ENCODE measurements at places on chromosomes 6 and 20. TPM values are rescaled to one million over a fixed set of nuclear protein-coding genes. Genes with fewer than 3 reads are reported as not detected.
A peak's percentile ranks its signal among the peaks of the same experiment; 100 is the strongest.

DNA sequence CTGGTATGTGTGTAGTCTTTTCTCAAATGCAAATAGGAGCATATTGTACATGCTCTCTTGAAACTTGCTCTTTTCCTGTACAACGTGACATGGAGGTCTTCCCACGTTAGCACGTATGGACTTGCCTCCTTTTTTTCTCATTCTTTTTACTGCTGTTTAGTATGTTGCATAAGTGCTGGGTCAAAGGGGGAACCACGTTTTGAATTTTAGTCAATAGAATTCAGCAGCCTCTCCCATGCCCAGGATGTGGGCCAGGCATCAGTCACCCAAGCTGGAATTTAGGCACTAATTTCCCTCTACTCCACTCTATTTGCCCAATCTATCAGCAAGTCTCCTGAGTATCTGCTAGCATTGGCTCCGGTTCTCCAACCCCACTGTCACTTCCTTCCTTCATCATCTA is 41.5 kb upstream of the RNF24 start:
- no peak for DNase-seq

- DNase-seq, result no peak
Observed at GRCh38 chr6:7060769-7061516, 46.8 kb upstream of the RREB1 start.

- no peak for DNase-seq
Observed at GRCh38 chr20:50356525-50356885, 153.7 kb upstream of the PTPN1 start.

DNA sequence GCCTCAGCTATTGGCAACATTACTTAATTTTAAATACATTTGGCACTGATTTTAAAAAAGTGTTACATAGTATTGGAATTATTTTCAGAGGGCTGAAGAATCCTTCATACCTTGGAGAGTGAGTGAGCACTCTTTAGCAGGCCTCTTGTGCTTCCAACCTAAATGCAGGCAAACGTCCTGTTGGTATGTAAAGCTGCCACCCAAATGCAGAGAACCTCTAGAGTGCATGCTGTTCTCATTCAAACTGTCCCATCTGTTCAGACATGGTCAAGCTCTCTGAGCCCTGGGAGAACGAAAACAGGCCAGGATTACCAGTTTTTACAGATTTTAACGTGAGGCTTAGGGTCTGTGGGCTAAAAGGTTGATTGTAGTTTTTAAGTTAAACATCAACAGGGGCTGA is 378.0 kb upstream of the FLRT3 start:
- DNase-seq, result no peak

GRCh38 chr6:139839506-139840156 is 465.2 kb upstream of the CITED2 start:
- no peak for DNase-seq

- no peak for DNase-seq
Observed at GRCh38 chr6:166656230-166657151, 29.4 kb upstream of the RPS6KA2 start.

DNA sequence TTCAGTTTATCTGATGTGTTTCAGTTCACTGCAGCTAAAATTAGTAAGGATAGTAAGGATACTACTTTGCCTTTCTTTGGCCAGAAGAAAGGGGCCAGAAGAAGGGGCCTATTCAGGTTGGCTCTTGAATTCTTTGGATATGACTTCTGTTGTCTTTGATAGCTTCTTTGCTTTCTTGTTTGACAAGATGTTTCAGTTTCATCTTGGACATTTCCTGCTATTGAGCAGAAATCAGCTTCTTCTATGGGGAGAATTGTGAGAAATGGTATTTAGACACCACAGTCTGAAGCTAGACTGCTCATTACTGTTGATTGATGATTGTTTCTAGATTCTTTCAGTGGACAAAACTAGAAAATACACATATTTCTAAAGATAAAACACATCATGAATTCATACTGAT is 23.2 kb downstream of the L3MBTL3 start:
- DNase-seq, result no peak

DNA sequence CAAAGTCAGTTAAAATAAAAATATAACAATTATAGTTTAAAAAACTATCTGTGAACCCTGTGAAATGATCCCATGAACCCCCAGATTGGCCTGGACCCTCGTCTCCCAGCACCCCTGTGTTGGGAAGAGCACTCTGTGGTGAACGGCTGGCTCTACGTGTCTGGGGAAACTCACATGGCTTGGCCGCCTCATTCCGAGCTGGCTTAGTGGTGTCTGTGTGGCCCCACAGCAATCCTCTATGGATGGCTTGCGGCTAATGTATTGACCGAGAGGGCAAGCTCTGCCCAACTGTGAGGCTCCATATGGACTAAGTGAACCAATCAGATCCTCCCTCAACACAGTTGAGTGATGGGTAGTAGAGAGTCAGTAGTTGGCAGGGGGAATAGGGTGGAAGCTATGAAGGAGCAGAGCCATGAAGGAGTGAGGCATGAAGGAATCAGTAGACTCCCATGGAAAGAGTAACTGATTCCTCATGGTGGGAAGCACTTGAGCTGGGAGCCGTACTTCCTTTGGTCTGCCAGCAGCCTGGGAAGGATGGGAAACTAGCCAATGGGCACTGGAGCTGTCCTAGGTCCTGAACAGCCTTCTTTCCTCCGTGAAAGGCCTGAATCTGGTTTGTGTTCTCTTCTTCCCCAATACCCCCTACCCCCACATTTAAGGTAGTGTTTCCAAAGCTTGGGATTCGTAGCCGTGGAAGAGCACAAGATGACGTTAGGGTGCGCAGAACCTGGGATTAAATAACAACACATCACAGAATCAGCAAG is 21.6 kb upstream of the ZNF831 start:
- DNase-seq, result no peak

DNA sequence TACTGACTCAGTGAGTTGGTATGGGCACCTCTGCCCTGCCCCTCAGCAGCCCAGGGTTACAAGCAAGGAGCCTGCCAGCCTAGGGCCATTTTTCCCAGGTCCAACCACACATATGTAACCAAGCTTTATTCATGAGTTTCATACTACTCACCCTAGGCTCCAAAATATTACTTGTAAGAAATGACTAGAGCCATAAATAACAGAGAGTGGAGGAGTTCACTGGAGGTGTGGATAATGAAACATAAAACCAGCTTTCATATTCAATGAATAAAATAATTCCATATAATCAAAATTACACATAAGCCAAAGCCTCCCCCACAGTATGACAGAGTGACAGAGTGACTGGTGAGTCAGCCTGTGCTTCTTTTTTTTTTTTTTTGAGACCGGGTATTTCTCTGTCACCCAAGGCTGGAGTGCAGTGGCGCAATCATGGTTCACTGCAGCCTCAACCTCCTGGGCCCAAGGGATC is 229.8 kb upstream of the SASH1 start:
- no peak for DNase-seq

DNA sequence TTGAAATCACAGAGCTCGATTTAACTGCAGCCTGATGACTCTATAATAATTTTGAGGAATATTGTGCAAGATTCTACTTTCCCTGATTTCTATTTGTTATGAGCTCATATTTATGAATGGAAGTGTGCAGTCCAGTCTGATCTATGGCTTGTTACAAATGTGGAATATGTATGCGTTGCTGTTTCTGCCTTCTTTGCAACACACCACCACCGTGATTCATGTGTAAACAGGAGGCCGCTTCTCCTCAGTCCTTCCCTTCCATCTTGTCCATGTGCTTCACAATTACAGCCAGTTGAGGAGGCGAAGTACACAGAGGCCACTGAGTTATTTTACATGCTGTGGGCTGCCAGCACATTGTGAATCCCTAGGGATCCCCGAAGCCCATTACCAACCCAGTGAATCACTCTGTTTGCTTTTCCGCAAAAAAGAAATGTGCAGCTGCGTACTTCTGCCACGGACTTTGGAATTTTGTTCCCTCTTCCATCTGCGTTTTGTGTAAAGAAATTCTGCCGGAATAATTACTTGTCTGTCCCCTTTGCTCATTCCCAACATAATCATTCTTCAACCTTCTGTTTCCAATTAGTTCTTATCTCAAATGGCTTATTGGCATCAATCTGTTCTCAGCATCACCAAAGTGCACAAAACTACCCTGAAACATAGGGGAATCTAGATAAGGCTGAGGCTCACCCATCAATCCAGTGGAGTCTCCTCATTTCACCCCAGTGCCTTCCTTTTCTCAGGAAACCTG is 551.6 kb upstream of the CITED2 start:
- no peak for DNase-seq

DNA sequence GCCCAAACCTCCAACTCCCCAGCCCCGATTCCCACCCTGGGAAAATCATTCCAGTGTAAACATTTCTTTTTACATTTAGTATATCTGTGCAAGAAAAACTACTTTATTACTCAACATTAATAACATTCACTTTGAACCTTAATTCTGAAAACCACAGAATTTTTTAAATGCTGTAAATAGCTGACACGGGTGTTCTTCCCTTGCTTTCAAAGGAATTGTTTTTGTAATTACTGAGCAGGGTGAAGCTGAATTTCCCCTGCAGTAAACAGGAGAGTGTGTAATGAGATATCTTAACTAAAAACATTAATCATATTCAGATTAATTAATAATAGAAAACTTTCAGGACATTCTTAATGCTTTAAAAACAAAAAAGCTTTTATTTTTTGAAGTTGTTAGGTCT is 99.3 kb upstream of the CITED2 start:
- no peak for DNase-seq

DNA sequence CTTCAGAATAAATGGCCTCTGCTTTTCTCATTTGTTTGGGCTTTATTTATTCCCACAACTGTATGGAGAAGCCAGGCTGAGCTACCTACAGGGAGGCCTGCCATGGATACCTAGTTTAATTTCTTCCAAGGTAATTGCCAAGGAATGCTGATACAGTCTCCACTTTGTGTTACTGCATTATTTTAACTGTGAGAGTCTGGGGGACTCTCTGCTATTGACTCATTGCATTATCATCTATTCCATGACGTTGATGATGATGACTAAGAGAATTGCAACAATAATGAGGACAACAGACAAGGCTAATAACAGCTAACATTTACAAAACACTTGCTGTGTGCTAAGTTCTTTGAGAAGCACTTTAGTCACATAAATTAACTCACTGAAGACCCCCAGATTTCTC is 88.3 kb upstream of the COL21A1 start:
- no peak for DNase-seq

- DNase-seq, result no peak
Observed at GRCh38 chr20:32448306-32449056, 90.3 kb downstream of the ASXL1 start.

GRCh38 chr6:37860226-37860839 is 40.8 kb downstream of the ZFAND3 start:
- no peak for DNase-seq

GRCh38 chr6:40573221-40573620 is 13.9 kb downstream of the LRFN2 start:
- no peak for DNase-seq

DNA sequence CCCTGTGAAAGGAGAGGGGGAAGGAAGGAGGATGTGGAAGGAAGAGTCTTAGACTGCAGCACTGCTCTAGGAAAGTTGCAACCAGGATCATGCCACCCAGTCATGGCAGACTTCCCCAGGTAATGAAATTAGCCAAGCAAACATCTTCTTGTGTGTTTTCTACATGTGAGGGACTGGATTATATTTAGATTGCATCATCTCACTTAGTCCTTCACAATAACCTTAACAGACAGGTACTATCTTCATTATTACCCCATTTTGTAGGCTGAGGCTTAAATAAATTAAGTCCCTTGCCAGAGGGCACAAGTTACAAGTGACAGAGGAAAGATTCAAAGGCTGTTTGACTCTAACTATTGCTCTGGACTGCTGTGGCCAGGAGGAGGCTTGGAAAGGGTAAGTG is 9.7 kb upstream of the MAFB start:
- no peak for DNase-seq

GRCh38 chr6:113416170-113416569 is 441.0 kb upstream of the MARCKS start:
- DNase-seq, result no peak

DNA sequence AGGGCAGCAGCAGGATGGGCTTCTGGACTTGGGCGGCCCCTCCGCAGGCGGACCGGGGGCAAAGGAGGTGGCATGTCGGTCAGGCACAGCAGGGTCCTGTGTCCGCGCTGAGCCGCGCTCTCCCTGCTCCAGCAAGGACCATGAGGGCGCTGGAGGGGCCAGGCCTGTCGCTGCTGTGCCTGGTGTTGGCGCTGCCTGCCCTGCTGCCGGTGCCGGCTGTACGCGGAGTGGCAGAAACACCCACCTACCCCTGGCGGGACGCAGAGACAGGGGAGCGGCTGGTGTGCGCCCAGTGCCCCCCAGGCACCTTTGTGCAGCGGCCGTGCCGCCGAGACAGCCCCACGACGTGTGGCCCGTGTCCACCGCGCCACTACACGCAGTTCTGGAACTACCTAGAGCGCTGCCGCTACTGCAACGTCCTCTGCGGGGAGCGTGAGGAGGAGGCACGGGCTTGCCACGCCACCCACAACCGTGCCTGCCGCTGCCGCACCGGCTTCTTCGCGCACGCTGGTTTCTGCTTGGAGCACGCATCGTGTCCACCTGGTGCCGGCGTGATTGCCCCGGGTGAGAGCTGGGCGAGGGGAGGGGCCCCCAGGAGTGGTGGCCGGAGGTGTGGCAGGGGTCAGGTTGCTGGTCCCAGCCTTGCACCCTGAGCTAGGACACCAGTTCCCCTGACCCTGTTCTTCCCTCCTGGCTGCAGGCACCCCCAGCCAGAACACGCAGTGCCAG is at the start of gene TNFRSF6B:
TSS of gene TNFRSF6B (plus strand) at position 25 of the 729 bp plus-strand sequence. CDS start at position 141, 116 bp downstream.
- no peak for DNase-seq

GRCh38 chr6:37624606-37625574 is 72.8 kb downstream of the MDGA1 start:
- DNase-seq, result no peak

GRCh38 chr6:71114986-71115385 is 158.1 kb upstream of the B3GAT2 start:
- DNase-seq, result no peak

- DNase-seq, result peak; percentile 44
Observed at GRCh38 chr6:31826793-31827285, 699 bp upstream of the HSPA1B start.

GRCh38 chr6:16594849-16595248 is 166.4 kb downstream of the ATXN1 start:
- DNase-seq, result no peak

DNA sequence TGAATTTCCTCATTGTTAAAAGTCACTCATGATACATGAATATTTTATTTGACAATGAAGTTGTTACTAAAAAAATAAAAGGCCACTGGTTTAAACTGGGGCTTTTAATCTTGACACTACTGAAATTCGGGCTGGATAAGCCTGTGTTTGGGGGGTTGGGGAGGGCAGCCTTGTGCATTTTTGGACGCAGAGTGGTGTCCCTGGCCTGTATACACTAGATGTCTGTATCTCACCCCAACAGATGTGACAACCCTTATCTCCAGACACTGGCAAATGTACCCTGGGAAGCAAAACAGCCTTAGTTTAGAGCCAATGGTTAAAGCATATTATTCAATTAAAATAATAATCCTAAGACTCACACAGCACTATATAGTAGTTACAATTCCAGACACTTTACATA is 24.8 kb downstream of the MAN1A1 start:
- DNase-seq, result no peak

Gene OPRL1
- 0.16 TPM for total RNA-seq

Gene EDN3
- total RNA-seq, result not detected

Gene OTOR
- total RNA-seq, result not detected

Gene HLA-DQB2
- total RNA-seq, result 0.67 TPM

Gene SEL1L2
- not detected for total RNA-seq

Gene TMEM14A
- 15.1 TPM for total RNA-seq

Gene FAM209B
- total RNA-seq, result 1.2 TPM

Gene LRFN2
- total RNA-seq, result 0.29 TPM

Gene HLA-DMB
- total RNA-seq, result 2.8 TPM

Gene VSX1
- not detected for total RNA-seq

All from activated T-helper 1 cell treated with anti-CD3 and anti-CD28 coated beads, Interleukin-12 subunit alpha, Interleukin-12 subunit beta, Interleukin-2, Interleukin-4 antibody, amounts not matched to agents 30 ng/mL and 10 ng/mL and 1 ng/mL, durations not matched to agents 14 hours and 24 hours and 36 hours (primary cell).